ENCODE measurements at places on chromosomes 16 and 17.

DNA sequence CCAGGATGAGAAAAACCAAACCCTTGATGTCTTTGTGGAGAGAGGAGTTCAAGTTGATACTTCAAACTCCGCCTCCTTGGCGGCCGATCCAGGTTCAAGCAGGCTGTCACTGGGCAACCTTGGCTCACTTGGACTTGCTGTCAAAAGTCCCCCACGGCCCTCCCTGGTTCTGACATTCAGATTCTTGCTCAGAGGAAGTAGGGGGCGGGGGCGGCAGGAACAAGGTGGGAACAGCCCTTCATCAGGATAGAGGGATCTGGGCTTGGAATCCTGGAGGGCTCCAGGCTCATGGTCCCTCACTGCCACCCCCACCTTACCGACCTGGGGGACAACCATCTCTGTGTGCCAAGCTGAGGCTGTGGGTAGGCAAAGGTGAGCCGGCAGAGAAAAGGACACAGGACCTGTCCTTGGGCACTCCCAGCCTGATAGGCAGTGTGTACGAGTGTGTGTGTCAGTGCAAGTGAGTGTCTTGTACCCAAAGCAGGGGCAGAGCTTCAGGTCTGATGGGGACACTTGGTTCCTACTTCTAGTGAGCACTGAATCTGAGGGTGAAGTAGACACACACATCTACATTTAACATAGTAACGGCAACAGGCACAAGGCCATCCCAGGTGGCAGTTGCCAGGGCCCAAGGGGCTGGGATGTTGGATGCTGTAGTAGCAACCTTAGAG, 6.6 kb upstream of the TSPOAP1 start:
- peaks cover 14% of the 10 kb centered on the region for H3K27me3 ChIP-seq
- peaks cover 50% of the 10 kb centered on the region for H3K36me3 ChIP-seq
- DNase-seq, result peak; percentile 66
- peak overlapping the region; percentile 99 for H3K27ac ChIP-seq

DNA sequence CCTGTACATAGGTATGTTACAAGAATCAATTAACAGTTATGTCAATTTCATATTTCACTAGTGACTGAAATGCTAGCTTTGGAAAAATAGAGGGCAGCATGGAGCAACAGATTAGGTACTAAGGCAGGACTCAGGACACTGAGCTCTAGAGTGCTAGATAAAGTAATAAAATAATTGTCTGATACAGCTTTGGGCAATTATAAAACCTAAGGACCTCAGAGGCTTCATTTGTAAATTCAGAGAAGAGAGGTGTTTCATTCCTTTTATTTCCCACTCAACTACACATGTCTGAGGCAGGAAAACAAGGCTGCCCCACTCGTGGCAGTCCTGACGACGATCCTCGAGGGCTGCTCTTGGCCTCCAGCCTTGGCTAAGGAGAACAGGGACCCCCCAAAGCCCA, 81.5 kb downstream of the CA4 start:
- H3K36me3 ChIP-seq, result peaks cover 6% of the 10 kb centered on the region
- no peak overlapping the region for H3K27ac ChIP-seq
- DNase-seq, result no peak
- H3K4me1 ChIP-seq, result no peaks in the 10 kb centered on the region
- no peak overlapping the region for H3K4me3 ChIP-seq

- H3K27ac ChIP-seq, result peak overlapping the region; percentile 94
- DNase-seq, result peak; percentile 59
- H3K4me3 ChIP-seq, result peak overlapping the region; percentile 91
- peaks cover 51% of the 10 kb centered on the region for H3K4me1 ChIP-seq
- peaks cover 24% of the 10 kb centered on the region for H3K27me3 ChIP-seq
Observed at GRCh38 chr16:2514333-2515179, 804 bp downstream of the ATP6V0C start.

GRCh38 chr17:82662711-82663261, 14.5 kb upstream of the WDR45B start:
- no peak overlapping the region for H3K4me3 ChIP-seq
- H3K27me3 ChIP-seq, result no peaks in the 10 kb centered on the region
- no peak for DNase-seq
- H3K27ac ChIP-seq, result no peak overlapping the region
- H3K36me3 ChIP-seq, result no peaks in the 10 kb centered on the region

DNA sequence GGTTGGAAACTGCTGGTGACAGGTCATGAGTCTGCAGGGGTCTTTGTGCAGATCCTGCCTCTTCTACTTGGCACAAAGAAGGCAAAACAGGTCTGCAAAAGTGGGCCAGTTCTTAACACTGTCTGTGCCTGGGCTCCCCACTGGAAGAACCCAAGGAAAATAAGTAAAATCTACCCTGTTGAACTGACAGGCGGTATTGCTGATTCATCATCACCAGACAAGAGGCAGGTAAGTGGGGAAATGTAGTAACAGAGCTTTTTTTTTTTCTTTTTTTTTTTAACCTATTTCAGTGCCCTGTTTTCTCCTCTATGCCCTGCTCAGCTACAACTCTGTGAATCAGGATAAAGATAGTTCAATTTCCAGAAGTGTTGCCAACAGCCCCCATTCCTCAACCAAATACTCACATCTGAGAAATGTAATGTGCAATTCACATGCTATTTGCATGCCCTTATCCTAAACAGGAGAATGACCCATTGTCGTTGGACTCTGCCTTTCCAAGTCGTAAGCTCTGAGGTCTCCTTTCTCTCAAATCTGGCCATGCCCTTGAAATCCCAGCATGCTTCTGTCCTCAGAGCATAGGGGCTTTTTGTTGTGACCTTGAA, 237.0 kb downstream of the SOX9 start:
- peaks cover 5% of the 10 kb centered on the region for H3K27me3 ChIP-seq
- H3K36me3 ChIP-seq, result no peaks in the 10 kb centered on the region
- H3K4me3 ChIP-seq, result no peak overlapping the region
- H3K4me1 ChIP-seq, result no peaks in the 10 kb centered on the region
- H3K27ac ChIP-seq, result no peak overlapping the region

DNA sequence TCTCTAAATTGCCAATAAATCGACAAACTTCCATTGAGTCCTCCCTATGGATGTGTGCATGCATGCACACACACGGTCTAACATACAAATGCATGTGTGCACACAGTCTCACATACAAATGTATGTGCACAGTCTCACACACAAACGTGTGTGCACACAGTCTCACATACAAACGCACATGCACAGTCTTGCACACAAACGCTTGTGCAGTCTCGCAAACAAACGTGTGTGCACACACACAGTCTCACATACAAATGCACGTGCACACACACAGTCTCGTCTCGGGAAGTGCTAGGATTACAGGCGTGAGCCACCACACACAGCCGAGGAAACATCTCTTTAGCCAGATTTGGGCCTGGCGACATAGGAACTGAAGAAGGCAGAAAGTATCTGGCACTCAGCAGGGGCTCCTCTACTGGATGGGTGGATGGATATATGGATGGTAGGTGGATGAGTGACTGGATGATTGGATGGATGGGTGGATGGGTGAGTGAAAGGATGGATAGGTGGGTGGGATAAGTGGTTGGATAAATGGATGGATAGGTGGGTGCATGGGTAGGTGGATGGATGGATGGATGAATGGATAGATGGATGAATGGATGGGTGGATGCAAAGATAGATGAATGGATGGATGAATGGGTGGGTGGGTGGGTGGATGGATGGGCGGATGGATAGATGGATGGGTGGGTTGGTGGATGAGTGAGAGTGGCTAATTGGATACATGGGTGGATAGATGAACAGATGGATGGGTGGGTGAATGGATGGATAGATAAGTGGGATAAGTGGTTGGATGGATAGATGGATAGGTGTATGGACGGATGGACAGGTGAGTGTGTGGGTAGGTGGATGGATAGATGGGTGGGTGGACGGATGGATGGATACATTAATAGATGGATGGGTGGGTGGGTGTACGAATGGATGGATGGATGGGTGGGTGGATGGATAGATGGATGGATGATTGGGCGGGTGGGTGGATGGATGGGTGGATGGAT, 48.9 kb upstream of the FASN start:
- no peaks in the 10 kb centered on the region for H3K27me3 ChIP-seq
- H3K27ac ChIP-seq, result no peak overlapping the region
- H3K4me3 ChIP-seq, result no peak overlapping the region
- peaks cover 3% of the 10 kb centered on the region for H3K36me3 ChIP-seq
- no peak for DNase-seq

GRCh38 chr16:4309833-4310266, 6.0 kb upstream of the GLIS2 start:
- H3K4me1 ChIP-seq, result peaks cover 38% of the 10 kb centered on the region
- peaks cover 52% of the 10 kb centered on the region for H3K27me3 ChIP-seq
- no peak overlapping the region for H3K4me3 ChIP-seq
- DNase-seq, result peak; percentile 73
- no peak overlapping the region for H3K27ac ChIP-seq
- peaks cover 14% of the 10 kb centered on the region for H3K36me3 ChIP-seq
